ENCODE measurements at places on chromosomes 3 and 15. TPM values are rescaled to one million over a fixed set of nuclear protein-coding genes. Genes with fewer than 3 reads are reported as not detected.
A peak's percentile ranks its signal among the peaks of the same experiment; 100 is the strongest.

GRCh38 chr15:37880009-37880834 lies 54.2 kb upstream of the TMCO5A start:
- DNase-seq: peak; percentile 29

- DNase-seq: no peak
These were observed 102.9 kb downstream of the ADCY5 start for GRCh38 chr3:123346021-123346420.

- DNase-seq: no peak
These were observed 25.4 kb downstream of the DENND4A start for GRCh38 chr15:65766422-65767263.

Gene GOLGA6L10
- polyA plus RNA-seq: 0.69 TPM

Gene SNTN
- not detected for polyA plus RNA-seq

All from muscle of arm (tissue), 14 donors.